Right kidney (tissue), 9 donors: ENCODE measurements at places on chromosomes 11 and 22.

DNA sequence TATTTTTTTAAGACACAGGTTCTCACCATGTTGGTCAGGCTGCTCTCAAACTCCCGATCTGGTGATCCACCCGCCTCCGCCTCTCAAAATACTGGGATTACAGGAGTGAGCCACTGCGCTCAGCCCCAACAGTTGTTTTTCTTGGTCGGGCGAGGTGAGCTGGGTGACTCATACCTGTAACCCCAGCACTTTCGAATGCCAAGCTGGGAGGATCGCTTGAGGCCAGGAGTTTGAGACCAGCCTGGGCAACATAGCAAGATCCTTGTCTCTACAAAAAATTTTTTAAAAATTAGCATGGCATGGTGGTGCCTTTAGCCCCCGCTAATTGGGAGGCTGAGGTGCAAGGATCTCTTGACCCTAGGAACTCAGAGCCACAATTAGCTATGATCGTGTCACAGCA, 7.0 kb upstream of the NF2 start:
- DNase-seq, result no peak

- DNase-seq, result no peak
Observed at GRCh38 chr11:33419924-33420323, 162.7 kb downstream of the HIPK3 start.

DNA sequence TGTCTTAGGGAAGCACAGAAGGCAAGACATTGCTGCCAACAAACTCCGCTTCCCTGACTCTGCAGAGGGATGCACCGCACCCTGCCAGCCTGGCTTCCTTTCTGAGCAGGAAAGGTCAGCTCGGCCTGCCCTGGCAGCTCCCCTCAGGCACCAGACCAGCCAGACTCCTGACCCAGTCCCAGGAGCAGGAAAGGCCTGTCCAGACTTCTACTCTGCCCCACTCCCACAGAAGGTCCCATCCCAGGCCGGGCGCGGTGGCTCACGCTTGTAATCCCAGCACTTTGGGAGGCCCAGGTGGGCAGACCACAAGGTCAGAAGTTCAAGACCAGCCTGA, 17.7 kb downstream of the ARRB1 start:
- DNase-seq, result no peak

DNA sequence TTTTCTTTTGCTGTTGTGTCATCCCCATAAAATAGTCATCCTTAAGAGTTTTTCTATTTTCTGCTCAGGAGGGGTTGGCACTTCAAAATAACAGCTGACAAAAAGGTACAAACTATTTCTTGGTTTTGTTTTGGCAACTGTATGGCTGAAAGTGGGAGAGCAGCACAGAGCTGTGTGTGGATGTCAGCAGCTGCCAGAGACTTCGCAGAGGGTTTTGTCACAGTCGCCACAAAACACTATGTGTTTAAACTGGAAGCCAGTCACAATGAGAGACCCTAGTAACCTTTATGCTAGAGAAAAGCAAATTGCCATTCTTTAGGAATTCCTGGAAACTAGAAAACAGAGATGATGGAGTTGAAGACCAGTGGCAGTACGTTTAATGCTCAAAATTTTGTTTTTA, 189.6 kb upstream of the CCDC90B start:
- DNase-seq, result no peak

GRCh38 chr11:35907648-35908431, 36.0 kb upstream of the LDLRAD3 start:
- no peak for DNase-seq

DNA sequence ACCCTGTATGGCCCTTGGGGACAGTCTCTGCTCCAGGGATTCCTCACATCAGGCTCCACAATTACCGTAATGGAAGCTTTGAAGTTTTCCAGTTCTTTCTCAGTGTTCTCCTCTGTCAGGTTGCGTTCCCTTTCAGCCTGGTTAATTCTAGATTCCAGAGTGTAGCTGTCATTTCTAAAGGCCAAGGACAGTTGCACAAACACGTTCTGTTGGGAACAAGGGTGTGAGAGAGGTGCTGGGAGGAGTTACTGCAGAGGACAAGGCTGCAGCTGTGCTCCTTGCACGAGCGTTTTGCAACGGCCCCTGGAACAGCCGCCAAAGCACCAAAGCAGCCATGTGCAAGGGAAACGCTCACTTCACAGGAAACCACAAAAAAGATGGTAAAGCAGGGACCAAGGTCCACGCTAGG, 35.9 kb upstream of the LYVE1 start:
- no peak for DNase-seq

DNA sequence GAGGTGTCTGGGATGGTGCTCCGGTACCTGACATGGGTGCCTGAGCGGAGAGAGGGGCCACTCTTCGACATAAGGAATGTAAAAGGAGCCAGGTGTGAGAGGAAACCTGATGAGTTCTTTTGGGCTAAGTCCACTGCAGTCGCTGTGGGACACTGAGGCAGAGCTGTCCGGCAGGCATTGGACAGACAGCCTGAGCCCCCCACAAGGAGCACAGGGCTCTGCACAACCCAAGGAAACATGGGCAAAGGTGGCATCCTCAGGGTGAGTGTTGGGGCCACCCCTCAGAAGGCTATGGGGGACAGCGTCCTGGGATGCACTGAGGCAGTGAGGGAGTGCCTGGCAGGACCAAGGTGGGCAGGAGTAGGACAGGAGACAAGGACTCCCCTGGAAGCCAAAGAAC, 57.7 kb upstream of the EMID1 start:
- no peak for DNase-seq

- no peak for DNase-seq
Observed at GRCh38 chr11:61510974-61511373, 2.4 kb downstream of the LRRC10B start.
